ELF-1 (cell line): ENCODE measurements at places on chromosomes 7 and 10.

DNA sequence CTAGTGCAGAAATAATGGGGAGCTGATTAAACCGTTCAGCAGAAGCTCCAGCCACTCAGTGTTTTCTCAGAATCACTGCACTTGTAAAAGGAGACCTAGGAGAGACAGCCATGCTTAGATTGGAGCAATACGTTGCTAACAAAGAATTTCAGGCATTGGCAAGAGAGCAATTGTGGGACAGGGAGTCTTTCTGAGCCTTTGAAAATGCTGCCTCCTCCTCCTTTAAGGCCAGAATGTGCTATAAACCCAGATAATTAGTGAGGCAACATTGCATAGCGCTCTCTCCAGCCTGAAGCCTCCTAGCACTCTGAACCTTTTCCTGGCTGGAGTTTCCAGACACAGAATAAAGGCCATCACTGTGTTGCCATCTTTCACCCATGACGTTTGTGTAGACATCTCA, 18.5 kb upstream of the PTPRN2 start:
- DNase-seq, result no peak

DNA sequence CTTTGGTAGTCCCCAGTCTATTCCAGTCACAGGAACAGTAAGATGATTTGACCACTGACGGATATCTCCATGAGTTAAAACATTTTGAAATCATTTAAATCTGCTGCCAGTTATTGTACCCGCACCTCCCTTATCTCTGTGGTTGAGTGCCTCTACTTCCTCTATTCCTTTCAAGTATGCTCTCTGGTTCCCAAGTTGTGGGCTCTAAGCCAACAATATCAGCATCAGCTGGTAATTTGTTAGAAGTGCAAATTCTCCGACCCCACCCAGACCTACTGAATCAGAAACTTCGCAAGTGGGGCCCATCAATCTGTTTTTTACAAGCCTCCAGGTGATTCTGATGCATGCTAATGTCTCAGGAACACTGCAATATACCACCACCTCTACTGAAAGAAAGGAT, 235.5 kb downstream of the CCSER2 start:
- no peak for DNase-seq

DNA sequence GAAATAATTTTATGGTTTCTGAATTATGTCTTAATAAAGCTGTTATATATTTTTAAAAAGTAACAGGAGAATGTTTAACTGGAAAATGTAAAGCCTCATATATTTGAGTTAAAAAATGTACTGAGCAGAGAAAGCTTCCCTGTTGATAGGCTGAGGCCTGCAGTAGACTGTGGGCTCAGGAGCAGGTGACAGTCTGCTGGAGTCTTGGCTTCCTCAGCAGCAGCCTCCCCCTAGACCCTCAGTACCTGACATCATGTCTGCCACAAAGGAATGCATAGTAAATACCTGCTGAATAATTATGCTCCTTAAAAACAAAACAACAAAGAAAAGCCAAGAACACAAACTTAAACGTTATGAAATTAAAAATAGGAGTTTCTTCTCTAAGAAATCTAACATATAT, 73.9 kb upstream of the NOBOX start:
- no peak for DNase-seq

- DNase-seq, result no peak
Observed at GRCh38 chr10:132489053-132489703, 48.4 kb upstream of the INPP5A start.

- peak; percentile 66 for DNase-seq
Observed at GRCh38 chr10:125161707-125162119, 1.4 kb upstream of the CTBP2 start.

DNA sequence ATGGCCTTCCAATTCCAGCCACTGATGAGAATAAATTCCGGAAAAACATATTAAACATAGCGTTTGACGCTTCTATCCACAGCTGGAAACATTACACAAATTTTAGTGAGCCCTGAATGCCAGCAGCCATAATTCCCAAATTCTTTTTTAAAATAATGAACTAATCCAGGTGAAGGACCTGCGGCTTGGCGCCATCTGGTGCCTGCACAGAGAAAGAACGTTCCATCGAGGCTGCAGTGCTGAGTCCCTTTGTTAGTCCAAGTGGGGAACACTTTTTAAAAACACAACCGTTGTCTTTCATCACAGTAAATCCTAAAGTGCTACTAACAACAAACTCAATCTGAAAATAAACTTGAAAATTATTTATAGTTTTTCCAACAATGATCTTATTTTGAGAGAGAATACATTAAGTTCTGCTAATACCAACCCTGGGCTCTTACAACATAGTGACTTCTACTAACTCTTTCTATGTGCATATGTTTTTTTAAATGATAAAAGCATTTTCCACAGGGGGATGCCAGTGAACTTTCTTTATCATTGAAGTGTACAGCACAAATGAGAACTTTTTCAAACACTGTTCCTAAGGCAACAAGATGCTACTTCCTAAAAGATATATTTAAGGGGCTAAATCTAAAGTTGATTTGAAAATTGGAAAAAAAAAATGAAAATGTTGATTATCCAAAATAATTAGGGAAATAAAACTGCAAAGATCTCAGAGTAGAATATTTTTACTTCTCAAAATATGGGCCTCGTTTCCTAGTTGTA, 166.9 kb upstream of the RNF32 start:
- DNase-seq, result peak; percentile 28

- DNase-seq, result no peak
Observed at GRCh38 chr10:106338486-106338885, 826.0 kb downstream of the SORCS1 start.

GRCh38 chr10:80730522-80730921, 192.8 kb downstream of the SH2D4B start:
- no peak for DNase-seq

DNA sequence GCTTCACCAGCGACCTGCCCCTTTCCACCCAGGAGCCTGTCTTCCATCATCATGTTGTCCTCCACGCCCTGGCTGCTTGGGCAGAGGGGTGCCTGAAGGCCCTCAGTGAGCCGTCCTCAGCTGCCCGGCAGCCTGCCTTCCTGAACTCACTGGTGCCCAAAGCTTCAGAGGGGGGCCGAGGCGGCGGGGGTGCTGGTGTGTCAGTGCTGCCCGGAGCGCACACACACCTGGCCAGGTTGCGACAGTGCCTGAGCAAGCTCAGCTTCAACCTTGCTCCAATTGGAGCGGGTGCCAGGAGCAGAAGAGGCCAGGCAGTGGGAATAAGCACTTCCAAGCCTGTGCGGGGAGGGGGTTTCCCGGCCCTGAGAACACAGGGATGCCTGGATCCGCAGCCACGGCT, 566.3 kb downstream of the INHBA start:
- no peak for DNase-seq

GRCh38 chr7:131726686-131727085, 170.3 kb upstream of the PODXL start:
- DNase-seq, result no peak

DNA sequence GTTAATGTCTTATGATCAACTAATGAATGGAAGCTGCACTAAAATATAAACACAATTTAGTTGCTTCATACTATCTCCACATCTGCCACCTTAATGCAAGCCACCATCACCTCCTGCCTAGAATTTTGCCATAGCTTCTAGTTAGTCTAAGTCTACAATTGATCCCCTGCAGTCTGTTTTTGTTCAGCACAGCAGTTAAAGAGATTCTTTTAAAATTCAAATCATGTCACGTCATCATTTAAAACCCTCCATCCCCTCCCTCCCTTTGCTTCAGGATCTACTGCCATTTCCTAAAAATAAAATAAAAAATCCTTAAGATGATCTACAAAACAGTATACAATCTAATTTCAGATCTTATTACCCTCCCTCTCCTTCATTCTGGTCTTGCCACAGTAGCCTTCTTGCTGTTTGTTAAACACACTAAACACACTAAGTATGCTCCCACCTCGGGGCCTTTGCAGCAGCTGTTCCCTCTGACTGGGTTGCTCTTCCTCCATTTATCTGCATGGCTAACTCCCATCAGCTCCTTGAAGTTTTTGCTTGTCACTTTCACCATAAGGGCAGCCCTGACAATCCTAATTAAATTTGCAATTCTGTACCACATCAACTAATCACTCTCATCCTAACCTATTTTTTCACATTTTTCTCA, 97.0 kb upstream of the FOXP2 start:
- no peak for DNase-seq

- peak; percentile 80 for DNase-seq
Observed at GRCh38 chr10:71396084-71396710, 523 bp upstream of the CDH23 start.
